Activated CD8-positive, alpha-beta memory T cell treated with anti-CD3 and anti-CD28 coated beads for 1 hour (primary cell): ENCODE measurements at places on chromosomes 5 and 9.

- DNase-seq: no peak
Measured at GRCh38 chr9:81589819-81590218, 99.5 kb downstream of the TLE1 start.

DNA sequence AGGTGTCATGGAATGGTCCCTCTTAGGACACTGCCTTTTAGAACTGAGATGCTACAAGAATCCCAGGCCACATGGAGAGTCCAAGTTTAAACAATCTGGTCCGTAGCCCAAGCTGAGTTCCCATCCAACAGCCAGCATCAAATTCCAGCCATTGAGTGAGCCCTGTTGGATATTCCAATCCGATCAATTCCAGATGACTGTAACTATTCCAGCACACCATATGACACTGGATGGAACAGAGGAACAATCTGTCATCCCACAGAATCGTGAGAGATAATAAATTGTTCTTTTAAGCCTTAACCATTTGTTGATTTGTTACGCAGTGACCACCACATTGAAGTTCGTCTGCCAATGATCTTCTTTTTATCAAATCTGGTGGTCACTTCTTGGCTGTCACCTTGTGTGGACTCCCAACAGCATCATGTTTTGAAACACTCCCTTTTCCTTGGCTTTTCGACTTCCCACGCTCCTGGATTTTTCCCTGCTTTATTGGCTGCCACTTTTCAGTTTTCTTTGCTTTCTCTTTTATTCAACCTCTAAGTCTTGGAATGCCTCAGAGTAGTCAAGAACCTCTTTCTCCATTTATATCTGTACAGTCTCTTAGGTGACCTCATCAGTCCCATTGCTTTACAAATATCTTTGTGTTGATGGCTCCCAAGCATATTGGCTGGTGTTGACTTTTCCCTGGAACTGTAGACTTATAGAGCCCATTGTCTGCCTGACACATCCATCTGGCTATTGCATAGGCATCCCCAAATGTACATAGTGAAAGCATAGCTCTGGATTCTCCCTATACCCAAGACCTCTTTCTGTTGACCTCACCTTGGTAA lies 46.1 kb downstream of the TNFSF15 start:
- no peak for DNase-seq

DNA sequence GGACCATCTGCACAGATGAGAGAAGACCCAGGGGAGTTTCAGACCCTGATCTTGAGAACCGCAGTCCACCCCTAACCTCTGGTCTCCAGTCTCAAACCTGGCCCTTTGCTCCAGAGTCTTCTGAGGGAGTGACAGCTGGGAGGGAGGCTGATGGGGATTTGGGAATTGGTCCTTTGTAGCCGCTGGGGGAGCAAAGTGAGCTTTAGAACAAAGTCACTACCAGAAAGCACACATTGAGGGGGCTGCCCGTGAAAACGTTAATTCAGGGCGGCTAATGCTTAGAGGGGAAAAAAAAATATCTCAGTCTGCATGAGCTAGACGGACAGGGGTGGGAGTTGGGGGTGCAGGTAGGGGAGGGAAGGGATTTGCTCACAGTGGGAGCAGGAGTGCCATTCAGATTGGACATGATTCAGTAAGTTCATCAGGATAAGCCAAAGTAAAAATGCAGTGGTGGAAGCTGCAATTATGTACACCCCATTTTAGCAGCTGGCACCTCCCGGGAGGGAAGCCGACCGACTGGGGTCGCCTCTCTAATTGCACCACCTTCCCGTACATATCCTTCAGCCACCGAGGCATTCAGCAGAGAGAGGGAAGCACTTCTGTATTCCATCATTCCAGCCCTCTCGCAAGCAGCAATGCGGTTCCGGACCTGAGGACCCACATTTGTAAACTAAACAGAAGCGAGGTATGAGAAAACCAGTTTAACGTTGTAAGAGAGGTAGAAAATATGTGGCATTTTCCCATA lies 123.4 kb upstream of the RETREG1 start:
- DNase-seq: no peak

- DNase-seq: no peak
Measured at GRCh38 chr5:1733369-1733768, 66.3 kb downstream of the MRPL36 start.

- no peak for DNase-seq
Measured at GRCh38 chr5:10073441-10074104, 176.1 kb downstream of the ATPSCKMT start.
